ENCODE measurements at places on chromosomes 2 and 18.

DNA sequence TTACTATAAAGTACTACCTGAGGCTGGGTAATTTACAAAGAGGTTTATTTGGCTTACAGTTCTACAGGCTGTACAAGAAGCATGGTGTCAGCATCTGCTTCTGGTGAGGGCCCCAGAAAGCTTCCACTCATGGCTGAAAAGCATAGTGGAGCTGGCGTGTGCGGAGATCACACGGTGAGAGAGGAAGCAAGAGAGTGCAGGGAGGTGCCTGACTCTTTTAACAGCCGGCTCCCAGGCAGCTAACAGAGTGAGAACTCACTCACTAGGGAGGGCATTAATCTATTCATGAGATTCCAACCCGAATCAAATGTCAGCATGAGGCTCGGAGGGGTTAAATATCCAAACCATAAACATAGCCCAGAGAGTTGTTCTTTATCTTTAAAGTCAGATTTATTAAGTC is 117.3 kb downstream of the LDLRAD4 start:
- no peak for DNase-seq

- no peak for DNase-seq
Observed at GRCh38 chr18:44358402-44358801, 322.3 kb upstream of the SETBP1 start.

DNA sequence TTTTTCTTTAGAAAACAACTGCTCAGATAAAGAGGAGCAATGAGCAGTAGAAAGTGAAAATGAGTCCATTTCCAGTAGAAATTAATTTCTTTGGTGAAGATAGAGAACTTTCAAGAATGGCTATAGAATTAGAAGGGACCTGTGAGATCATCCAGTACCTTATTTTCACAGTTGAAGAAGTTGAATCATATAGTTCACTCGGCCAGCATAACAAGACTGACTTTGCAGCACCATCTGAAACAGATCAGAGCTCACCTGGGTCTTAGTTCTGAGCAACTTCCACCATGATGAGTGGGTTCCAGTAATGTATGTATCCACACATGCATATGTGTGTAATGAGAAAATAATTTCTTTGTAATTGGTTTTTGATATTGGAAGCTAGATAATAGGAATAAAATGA is 58.6 kb downstream of the CERS6 start:
- DNase-seq = no peak

GRCh38 chr2:21700644-21701043 is 576.9 kb downstream of the TDRD15 start:
- DNase-seq = no peak

DNA sequence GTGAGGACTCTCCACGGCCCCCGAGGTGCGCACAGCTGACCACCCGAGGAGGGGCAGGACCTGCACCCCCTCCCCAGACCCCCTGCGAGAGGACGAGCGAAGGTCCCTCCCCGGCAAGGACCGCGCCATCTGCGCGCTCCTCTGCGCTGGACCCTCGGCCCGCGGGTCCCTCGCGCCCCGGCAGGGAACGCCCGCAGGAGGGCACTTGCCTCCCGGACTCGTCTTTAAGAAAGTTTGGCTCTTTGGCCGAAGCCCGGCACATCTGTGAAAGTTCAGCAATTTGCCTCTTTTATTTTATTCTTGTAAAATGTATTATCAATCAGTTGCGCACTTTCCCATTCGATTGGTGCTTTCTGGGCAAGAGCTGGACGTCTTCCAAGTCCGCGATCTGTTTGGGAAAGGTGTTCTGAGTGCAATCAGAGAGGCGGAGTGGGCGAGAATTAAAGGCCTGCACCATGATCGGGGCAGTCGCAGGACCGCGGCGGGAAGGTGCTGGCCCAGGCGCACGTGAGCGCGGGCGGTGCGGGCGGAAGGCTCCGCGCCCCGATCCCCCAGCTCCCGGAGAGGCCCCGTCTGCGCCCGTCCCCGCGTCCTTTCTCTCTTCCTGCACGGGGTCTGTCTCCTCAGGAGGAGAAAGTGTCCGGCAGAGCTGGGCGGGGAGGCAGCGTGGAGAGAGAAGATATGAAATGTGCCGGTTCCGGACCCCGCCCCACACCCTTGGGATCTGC is 1.6 kb upstream of the ALKAL2 start:
- DNase-seq = no peak
